ENCODE measurements at places on chromosomes 3 and 15.

- DNase-seq = no peak
Measured at GRCh38 chr3:55626279-55626665, 139.2 kb upstream of the WNT5A start.

DNA sequence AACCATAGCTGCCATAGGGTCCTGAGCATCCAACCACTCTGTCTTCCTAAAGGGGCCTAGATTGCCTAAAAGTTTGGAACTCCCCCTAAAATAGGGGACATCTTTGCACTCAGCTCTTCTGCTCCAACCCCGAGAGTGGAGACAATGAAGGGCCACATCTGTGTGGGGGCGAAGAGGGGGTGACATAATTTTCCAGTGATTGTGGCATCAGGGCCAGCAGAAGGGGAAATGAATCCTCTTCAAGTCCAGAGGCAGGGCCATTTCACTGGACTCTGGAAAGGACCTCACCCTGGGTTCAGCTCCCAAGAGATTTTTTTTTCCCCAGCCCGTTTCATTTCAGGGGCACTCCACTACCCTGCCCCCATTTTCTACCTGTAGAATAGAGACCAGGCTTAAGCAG, 4.6 kb upstream of the ANKRD63 start:
- no peak for DNase-seq

- no peak for DNase-seq
Measured at GRCh38 chr3:16379838-16380237, 114.8 kb downstream of the OXNAD1 start.

DNA sequence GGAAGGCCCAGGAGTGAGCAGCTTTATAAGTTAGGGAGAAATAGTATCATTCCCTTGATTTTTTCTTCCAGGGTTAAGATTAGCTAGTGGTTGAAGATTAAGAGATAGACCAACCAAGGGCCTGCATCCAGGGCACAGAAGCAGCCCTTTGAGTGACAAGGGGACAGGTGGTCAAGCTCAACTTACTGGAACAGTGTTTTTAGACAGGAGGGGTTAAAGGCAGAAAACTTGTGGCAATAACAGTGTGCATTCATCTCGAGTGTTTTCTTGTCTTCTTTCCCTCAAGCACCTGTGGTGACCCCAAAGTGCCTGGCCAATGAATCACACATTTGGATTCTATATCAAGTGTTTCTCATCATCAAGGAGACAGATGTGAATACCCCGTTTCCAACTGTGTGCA, 267.5 kb downstream of the PDCD6IP start:
- peak; percentile 24 for DNase-seq

DNA sequence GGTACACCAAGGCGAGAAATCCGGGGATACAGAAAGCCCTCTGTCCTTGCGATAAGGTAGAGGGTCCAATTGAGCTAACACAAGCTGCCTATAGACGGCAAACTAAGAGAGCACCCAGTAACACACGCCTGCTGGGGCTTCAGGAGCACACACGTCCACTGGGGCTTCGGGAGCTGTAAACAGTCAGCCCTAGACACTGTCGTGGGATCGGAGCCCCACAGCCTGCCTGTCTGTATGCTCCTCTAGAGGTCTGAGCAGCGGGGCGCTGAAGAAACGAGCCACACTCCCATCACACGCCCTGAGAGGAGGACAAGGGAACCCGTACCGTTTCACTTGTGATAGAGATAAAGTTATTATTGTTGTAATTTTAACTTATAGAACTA, 486 bp downstream of the SAMMSON start:
- no peak for DNase-seq

DNA sequence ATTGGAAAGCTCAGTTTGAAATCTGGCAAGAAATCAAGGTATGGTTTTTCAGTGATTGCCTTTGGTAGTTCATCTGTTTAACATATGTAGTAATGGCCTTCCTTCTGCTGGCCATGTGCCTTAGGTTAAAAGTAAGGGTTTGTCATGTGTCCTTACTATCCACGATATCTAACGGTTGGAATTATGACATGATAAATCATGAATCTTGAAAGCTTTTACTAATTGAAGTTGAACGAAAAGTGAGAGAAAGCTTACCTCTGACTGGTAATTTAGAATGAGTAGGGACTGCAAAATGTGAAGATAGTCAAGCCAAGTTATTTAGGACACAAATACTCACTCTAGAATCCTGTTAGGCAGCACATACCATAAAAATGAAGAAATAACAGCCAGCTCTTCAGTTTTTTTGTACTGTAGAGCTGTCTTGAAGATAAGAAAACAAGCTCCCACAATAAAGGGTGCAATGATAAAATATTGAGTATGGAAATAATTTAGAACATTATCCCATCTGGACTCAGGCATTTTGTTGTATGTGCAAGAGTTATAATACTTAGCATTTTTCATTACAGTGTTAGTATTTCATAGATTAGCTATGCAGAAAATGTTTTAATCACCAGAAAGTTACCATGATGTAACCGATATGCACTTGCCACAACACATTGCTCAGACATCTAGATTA, 303.4 kb downstream of the ZNF385D start:
- peak; percentile 13 for DNase-seq

GRCh38 chr3:52238761-52239701, at the start of gene TWF2:
TSS of gene TWF2 (minus strand) at chr3:52239158. CDS start at chr3:52239016, 142 bp downstream.
- DNase-seq = peak; percentile 48

DNA sequence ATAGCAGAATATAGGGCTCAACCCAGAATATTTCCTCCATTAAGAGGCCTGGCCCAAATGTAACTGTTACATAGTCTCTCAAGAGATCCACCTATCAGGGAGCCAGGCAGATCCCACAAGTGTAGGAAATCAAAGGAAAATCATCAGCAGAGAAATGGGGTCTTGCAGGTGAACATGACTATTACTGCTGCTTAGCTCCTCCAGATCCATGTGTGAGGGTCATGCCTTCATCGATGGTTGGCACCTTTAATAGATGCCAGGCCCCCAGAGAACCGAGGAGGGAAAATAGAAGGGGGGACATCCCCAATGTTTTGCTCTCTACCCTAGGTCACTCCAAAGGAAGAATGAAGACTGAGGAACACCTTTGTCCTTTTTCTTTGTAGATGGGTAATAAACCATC, 1029.9 kb upstream of the CADM2 start:
- no peak for DNase-seq

- DNase-seq = no peak
Measured at GRCh38 chr3:45861043-45861719, 19.3 kb upstream of the LZTFL1 start.

DNA sequence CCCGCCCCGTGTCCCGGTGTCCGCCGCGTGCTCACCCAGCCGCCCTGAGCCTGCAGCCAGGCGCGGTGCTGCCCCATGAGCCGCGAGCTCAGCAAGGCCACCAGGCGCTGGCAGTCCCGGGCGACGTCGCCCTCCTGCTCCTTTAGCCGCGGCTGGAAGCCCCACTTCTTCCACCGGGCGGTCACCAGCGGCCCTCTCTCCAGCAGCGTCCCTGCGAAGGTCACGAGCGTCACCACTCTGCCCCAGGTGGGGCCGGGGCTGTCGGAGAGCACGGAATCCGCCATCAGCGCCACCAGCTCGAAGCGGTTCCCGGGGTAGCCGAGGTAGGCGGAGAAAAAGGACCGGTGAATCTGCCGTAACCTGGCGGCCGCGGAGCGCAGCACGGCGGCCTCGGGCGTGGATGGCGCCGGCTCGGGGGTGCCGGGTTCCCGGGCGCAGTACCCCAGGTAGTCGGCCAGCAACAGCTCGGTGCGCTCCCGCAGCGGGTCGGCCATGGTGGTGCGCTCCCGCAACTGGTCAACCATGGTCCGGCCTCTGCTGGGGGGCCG, 298 bp downstream of the BCL2L10 start:
- DNase-seq = no peak

- no peak for DNase-seq
Measured at GRCh38 chr15:90870354-90871138, 2.2 kb downstream of the FURIN start.

DNA sequence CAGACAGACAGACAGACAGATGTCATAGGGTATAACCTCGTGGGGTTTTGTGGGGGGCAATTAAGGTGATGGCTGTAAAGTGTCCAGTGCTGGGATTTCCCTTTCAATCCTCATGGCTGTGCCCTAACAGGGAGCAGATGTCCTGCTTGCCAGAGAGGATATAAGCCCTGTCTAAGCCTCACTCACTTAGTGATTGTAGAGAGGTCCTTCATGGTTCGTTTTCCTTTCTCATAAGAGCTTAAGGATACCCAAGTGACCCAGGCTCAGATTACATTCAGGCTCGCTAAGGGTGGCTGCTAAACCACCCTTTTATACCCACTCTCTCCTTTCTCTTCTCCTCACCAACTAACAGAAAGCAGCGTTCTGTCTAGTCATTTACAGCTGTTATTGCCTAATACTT, 19.2 kb downstream of the LYSMD2 start:
- no peak for DNase-seq

- peak; percentile 93 for DNase-seq
Measured at GRCh38 chr3:130395916-130396315, 50.4 kb downstream of the COL6A5 start.

DNA sequence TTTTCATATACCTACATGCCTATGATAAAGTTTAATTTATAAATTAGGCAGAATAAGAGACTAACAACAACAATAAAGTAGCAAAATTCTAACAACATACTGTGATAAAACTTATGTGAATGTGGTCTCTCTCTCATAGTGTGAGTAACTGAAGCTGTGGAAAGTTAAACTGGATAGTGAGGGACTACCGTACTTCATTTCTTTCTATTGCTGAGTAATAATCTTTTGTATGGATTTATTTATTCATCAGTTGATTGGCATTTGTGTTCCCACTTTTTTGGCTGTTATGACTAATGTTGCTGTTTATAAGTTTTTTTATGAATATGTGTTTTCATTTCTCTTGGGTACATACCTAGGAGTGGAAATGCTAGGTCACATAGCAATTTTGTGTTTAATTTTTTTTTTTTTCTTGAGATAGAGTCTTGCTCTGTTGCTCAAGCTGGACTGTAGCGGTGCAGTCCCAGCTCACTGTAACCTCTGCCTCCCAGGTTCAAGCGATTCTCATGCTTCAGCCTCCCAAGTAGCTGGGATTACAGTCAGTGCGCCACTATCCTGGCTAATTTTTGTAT, 41.0 kb downstream of the RNF111 start:
- DNase-seq = no peak

DNA sequence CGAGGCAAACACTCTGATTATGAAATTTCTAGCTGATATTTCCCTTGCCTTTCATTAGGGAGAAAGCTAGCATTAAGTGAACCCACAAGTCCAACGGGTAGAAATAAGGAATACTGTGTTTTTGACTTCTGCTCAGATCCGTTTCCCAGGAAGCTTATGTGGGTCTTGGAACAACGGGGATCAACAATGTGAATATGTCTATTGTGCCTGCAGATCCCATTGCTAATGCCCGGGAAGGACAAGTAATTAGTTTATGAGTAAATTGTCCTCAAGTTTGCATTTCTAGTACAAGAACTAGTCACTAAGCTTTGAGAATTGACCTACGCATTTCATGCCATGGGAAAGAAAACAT, 236.4 kb downstream of the UACA start:
- no peak for DNase-seq
